ENCODE measurements at places on chromosomes 3 and 15.

- no peak for DNase-seq
Measured at GRCh38 chr3:90128391-90128790, 1021.0 kb downstream of the EPHA3 start.

GRCh38 chr3:105210141-105210540, 156.6 kb upstream of the ALCAM start:
- DNase-seq = no peak

DNA sequence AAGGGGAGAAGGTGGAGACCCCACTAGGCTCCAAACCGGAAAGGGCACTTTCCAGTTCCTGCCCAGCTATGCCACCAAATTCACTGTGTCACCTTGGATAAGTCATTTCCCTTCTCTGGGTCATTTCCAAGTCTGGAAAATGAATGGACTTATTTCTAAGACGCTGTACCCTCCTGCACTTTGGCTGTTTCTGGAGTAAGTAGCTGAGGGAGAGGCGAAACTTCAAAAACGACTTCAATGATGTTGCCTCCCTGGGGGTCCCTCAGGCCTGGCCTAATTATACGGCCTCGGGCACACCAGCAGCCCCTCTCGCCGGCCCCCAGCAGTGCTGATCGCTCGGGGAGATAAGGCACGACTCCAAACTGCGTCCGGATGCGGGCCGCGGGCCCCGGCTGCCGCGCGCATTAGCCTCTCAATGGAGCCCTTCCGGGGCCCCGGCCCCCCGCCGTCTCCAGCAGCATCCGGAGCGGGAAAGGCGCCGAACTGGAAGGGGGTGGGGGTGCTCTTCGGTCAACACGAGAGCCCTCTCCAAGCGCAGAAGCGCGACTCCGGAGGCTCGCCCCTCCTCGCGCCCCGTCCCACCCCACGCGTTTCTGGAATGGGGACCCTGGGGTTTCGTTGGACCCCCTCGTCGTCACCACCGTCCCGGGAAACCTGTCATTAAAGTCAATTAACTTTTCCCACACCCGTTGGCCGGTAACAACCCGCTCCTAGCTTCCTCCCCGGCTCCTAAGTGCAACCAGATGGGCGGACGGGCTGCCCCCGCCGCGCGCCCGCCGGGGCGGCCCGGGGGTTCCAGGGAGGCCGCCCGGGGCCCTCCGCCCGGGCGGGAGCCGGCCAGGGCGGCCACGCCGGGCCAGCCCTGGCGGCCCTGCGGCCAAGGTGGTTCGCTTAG, 4.8 kb downstream of the HES1 start:
- peak; percentile 87 for DNase-seq

- DNase-seq = no peak
Measured at GRCh38 chr3:122890720-122891220, 95.9 kb downstream of the SLC49A4 start.

- DNase-seq = peak; percentile 40
Measured at GRCh38 chr15:65414841-65415621, 7.7 kb downstream of the IGDCC4 start.

- peak; percentile 21 for DNase-seq
Measured at GRCh38 chr3:65811892-65812291, 226.8 kb downstream of the MAGI1 start.

- DNase-seq = no peak
Measured at GRCh38 chr3:39332525-39332924, 3.0 kb downstream of the CCR8 start.
